Stimulated activated CD4-positive, alpha-beta T cell treated with anti-CD3 and anti-CD28 coated beads, Interleukin-1b, Interleukin-23, amount 100 ng/mL, for 4 hours (primary cell): ENCODE measurements at places on chromosomes 3 and 15.

DNA sequence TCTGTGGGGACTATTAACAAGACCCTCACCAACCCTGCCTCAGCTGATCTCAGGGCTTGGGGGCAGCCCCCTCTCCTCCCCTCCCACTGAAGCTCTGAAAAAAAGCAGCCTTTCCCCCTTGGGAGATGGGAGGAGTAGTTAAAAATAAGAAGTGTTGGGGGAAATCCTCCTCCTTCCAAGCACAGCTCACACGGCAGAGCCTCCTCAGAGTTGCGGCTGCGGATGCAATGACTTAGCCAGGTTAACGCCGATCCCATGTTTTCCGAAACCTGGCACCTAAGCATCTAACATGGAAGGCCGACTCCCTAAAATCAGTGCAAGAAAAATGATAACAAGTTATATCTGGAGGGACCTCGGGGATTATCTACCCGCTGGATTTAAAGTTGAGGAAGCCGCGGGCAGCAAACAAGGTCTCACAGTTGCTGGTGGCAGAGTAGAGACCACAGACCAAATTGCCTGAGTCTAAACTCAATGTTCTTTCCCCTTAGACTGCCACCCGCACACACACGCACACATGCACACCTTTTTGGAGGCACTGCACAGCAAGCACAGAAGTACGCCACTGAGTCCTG, 1.1 kb upstream of the TPM1 start:
- no peak for DNase-seq

GRCh38 chr3:99678023-99678422, 39.6 kb downstream of the COL8A1 start:
- no peak for DNase-seq

GRCh38 chr3:64608741-64609140, 79.1 kb downstream of the ADAMTS9 start:
- DNase-seq, result no peak

DNA sequence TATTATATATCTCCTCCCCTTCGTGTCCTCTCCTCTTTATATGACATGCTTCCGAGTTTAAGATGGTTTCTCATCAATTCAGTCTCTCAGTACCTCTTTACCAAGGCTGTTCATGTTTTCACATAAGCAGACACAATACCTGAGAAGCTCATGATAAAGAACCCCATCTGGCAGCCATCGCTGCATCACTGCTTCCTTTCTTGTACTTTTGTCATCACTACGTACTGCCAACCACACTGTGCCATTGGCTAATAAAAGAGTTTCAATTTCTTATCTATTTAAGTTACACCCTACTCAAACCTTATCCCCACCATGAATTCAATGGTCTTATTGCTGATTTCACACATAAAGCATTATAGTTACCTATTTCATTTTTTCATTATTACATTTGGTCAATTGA, 484.7 kb upstream of the CNTN4 start:
- no peak for DNase-seq

- no peak for DNase-seq
These were observed 424.5 kb upstream of the LMCD1 start for GRCh38 chr3:8077126-8077525.

- no peak for DNase-seq
These were observed 60.9 kb downstream of the NOX5 start for GRCh38 chr15:69075440-69075839.

DNA sequence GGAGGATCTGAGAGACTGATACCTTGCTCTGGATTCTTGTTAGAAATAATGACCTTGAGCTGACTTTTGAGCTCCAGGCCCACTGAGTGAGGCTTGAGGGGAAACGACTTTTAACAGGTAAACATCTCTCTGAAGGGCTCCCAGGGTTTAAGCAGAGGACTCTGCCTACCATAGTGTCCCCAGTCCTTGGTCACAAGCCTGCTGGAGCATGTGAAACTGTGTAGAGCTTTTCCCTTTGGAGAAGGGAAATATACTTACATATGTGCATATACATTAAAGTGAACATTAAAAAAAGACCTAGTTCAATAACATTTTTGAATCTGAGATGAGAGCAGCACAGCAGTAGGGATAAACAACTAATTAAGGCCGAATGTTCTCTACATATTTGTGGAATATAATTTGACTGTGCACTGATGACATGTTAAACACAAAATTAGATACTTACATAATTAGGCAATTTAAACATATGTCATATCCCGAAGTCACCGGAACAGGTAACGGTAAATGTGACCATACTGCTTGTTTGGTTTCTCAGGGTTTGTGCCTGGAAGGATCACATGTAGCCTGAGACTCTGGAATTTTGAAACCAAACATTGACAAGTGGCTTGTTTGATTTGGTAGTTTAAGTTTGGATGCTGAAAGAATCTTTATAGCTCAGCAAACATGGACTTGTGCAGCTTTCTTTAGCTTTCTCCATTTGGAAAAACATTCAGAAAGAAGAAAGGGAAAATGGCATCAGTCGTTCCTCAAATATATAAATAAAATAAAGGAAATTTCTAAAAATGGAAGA, 266.1 kb upstream of the C2CD4B start:
- DNase-seq, result no peak

DNA sequence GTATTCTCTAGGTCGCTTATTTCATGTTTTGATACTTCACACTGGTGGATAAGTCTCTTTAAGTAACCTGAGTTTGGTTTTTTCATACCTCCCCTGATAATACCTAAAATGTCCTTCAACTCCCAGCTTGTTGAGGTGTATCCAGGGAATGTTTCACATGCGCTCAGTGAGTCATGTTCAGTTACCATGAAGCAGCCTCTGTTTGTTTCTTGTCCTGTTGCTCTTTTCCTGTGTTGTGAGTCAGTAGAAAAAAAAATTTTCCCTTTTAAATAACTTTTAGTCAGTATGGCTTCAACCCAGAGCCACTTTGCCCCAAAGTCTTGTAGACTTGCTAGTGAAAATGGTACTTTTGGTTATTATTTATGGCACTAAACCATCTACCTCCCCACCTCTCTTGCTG, 278.4 kb upstream of the ZPLD1 start:
- DNase-seq, result no peak

DNA sequence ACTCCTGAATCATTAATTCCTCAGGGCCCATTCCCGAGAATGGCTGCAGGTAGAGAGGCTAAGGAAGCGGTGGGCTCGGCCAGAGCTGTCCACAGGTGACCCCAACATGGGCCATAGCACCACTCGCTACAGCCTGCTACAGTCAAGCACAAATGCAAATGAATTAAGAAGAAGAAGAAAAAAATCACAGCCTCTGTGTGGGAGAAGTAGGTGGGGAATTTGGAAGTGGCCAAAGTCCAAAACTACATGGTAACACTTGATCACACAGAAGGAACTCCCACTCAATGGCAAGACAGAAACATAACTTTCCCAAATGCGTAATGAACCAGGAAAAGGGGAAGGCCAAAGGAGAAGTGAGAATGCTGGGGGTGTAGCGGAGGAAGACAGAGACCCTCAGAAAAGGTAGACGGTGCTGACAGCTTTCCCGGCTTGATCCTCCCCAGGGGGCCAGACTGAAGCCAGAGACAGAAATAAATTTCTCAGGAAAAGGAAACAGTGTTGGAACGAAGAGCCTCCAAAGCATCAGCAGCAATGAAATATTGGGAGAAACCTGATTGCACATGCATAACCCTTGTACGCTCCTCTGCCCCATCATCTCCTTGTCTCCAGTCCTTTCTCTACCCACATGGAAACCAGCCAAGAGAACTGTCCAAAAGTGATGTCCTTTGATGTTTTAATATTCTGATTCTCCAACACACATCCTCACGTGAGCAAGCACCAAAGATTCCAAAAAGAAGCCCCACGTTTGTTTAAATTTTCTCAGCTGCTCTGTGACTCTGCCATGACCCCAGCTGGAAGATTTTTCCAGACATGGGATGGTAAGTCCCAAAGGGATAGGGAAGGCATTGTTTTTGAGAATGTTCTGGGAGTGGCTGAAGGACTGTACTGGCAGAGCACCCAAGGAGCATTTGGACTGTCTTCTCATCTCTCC, 107.6 kb downstream of the OXNAD1 start:
- DNase-seq, result no peak

- no peak for DNase-seq
These were observed 177.9 kb downstream of the SATB1 start for GRCh38 chr3:18247139-18247695.

DNA sequence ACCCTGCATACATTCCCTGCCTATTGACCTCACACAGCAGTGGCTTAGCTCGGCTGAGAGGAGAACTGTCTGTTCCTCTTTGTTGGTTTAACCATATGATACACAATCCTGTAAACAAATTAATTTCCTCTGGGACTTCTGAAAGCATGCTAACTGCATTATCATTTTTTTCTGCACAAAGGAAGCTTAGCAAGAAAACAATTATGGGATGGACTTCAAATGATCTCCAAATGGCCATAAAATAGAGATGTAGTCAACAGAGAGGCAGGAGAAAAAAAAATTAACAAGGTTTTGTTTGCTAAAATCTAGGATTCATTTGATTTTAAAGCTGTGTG, 14.4 kb upstream of the TMC3 start:
- no peak for DNase-seq

DNA sequence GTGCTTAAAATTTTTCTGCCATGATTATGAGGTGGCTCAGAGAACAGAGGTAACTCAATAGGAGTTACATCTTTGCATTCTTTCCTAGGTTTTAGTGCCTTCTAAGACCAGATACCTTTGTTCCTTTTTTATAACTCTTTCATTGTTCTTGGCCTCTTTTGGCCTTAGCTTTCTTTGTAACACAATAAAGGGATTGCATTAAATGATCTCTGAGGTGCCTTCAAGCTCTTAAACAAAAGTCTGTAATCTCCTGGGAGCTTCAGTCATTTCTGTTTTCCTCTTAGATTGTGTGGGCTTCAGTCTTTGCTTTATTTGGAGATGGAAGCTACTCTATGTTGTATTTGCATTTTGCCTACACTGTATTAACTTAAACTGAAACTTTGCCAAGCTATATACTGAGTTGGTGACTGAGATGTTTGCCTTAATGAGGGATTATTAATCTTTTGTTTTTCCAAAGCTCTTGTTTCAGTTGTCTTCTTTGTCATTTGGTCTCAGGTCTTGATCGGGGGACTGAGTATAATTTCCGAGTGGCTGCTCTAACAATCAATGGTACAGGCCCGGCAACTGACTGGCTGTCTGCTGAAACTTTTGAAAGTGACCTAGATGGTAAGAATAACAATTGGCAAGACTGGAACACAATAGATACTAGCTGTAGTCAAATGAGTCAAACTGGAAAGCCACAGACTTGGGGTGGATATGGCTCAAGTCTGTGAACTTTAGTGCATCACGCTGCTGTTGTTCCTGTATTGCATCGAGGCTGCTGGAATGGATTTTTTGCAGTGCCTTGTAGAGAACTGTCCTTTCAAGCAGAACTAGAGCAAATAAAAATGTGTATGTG, 110.3 kb downstream of the HCN4 start:
- no peak for DNase-seq

- no peak for DNase-seq
These were observed 553.8 kb downstream of the FOXP1 start for GRCh38 chr3:71029770-71030169.
